ENCODE measurements at places on chromosomes 4 and X. TPM values are rescaled to one million over a fixed set of nuclear protein-coding genes. Genes with fewer than 3 reads are reported as not detected.

Gene SHROOM2
- polyA plus RNA-seq, result 7.0 TPM

Gene XG
- 0.06 TPM for polyA plus RNA-seq

Gene COX7B
- 295 TPM for polyA plus RNA-seq

Gene NEXMIF
- polyA plus RNA-seq, result 0.84 TPM

Gene TMSB15C
- 5.6 TPM for polyA plus RNA-seq

Gene DDX60
- polyA plus RNA-seq, result 21.4 TPM

Gene FAT1
- polyA plus RNA-seq, result 186 TPM

Data from large intestine (tissue), 12 donors.